GM12892 (cell line): ENCODE measurements at places on chromosomes 11 and 22.

DNA sequence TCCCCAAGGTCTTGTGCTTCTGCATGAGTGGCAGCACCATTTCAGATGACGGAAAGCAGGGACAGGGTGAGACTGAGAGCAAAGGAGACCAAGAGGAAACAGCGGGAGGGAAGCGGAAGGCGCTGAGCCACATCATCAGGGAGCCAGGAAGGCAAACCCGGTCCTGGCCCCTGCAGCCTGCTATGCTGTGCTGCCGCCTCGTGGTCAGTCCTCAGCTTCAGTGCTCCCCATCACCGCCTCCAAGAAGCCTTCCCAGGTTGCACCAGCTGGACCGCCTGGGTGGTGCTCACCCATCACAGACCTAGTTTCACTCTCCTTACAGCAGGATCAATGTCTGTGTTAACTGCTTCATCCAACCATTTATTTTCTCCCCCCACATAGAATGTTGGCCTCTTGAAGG lies 73.0 kb upstream of the PHF21B start:
- no peak for DNase-seq

GRCh38 chr11:70697701-70698100 lies 299.4 kb downstream of the CTTN start:
- DNase-seq = no peak

- no peak for DNase-seq
Measured at GRCh38 chr11:75195167-75195962, 44.5 kb downstream of the SLCO2B1 start.

DNA sequence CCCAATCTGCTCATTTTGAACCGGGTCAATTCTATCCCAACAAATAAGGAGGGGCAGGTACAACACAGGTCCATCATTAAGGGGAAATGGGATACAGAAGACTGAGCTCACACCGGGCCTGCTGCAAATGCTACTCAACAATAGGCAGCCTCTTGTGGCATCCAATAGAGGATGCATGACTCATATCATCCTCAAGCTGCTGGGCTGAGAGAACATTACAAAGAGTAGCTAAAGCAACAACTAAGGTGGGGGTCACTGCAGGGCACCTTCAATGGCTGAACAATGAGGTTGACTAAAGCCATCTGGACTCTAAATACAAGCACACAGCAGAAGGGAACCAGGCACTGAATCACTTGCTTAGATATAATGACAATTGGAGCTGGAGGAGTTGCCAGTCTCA lies 130.1 kb upstream of the SYN3 start:
- DNase-seq = no peak

DNA sequence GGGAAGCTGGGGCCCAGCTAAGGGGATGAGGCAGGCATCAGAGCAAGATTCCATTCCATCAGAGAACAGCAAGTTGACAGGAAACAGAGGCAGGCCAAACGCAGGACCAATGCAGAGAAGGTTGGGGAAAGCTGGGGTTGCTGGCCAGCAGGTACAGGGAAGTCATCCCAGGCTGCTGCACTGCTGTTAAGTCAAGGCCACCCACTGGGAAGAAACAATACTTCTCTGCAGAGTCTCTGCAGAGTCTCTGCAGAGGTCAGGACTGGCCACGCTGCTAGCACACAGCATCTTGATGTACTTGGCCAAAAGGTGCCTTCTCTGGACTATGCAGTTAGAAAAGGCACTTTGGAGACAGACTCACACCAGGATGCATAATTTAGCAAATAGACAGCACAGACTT lies 68.5 kb upstream of the CSNK2A3 start:
- no peak for DNase-seq

- DNase-seq = no peak
Measured at GRCh38 chr11:105858841-105859240, 163.2 kb downstream of the MSANTD4 start.

DNA sequence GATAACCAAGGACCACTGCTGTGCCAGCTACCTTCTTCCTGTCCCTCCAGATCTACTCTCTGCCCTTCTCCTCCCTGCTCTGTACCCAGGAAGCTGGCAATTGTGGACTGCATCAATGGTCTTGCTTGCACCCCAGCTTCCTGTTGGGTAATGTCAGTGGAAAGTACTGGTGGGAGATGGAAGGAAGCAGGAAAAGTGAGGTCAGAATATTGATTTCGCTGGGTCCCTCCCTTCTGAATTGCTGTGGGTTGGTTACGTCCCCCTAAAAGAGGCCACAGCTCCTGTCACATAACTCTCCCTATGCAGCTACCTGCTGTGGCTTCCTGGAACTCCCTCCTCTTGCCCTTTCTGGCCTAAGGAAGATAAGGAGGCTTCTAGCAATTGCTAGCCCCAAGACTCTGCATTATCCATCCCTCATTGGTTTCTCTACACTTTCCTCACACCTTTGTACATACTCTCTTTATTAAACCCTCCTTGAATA lies 81.2 kb downstream of the RASSF10 start:
- no peak for DNase-seq

- no peak for DNase-seq
Measured at GRCh38 chr11:56841210-56841810, 92.8 kb upstream of the OR9G4 start.

GRCh38 chr22:30858976-30859713 lies 109.4 kb downstream of the MORC2 start:
- DNase-seq = no peak

DNA sequence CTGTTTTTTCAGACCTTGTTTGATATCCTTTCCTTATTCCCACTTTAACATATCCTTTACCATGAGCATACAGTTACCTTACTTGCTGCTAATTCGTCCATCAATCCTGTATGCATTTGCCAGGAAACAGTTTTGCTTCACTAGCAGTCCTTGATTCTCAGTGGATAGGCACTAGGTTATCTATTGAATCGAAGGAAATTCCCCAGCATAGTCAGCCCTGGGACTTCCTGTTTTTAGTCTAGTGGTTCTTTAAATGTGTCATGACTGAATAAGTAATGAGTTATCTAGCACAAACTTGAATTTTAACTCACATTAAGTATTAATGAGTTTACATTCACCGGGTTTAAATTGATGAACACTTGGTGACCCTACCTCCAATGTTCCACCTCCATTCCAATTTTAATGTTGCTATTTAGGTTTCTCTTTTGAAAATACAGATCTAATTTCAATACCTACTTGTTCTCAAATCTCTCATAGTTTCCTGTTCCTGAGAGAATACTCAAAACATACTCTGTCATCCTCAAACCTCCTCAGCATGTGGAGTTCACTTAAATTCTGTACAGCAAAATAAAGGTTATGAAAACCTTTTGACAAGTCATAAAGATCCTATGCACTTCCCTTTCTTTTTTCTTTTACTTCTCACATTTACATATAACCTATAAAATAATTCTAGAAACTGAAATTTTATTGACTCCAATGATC lies 1375.1 kb upstream of the TENM4 start:
- DNase-seq = no peak

- DNase-seq = no peak
Measured at GRCh38 chr11:65726660-65727059, 6.1 kb upstream of the RNASEH2C start.

DNA sequence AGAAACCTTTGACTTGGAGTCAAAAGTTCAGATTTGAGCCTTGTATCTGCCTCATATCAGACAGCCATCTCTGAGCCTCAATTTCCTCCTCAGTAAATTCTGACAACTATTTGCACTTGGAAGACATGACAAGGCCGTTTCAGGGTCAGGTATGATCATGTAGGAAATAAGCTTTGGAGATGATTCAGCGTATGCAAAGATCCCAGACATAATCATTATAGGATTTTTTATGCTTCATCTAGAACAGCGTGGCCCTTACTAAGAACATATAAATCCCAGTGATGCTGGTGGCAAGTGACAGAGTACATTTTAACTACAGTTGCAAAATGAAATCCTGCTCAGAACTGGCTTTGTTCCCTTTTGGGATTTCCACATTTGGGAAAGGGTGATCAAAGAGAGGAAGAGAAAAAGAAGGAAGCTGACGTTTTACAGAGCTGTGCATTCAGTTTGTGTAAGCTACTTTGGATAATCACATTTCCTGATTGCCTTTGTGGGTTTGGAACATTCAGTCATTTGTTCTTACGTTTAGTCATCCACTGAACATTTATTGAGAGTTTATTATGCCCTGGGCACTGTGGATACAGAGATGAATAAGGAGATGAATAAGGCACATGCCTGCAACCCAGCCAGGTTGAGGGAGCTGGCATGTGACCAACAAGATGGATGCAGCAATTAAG lies 81.9 kb upstream of the HEPHL1 start:
- no peak for DNase-seq

GRCh38 chr11:120793150-120793549 lies 230.8 kb upstream of the TBCEL start:
- no peak for DNase-seq
